ENCODE measurements at places on chromosomes 3 and 15.

DNA sequence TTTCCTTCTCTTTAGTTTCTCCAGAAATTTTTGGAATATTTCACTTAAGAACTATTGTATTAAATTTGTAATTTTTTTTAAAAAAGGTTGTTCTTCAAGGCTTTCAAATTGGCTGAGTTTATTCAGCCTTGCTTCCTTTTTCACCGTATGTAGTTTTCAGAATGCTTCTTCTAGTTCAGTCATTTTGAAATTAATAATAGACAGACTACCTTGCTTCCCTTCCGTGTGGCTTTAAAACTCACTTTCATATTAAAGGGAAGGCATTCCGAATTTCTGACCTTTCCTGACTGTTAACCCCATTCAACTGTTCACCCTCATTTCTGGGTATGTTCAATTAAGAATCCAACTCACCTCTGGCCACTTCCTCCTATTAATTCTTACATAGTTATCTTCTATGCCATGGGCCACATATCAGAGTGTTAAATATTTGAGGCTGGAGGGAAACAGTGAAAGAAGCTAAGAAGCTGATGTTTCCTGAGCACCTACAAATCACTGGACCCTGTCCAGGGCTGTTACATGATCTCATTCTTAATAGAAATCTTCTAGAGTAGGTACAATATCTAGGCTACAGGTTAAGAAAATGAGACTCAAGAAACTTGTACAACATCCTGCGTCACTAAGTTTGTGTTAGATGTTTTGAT is 237.5 kb downstream of the P3H2 start:
- DNase-seq = no peak

DNA sequence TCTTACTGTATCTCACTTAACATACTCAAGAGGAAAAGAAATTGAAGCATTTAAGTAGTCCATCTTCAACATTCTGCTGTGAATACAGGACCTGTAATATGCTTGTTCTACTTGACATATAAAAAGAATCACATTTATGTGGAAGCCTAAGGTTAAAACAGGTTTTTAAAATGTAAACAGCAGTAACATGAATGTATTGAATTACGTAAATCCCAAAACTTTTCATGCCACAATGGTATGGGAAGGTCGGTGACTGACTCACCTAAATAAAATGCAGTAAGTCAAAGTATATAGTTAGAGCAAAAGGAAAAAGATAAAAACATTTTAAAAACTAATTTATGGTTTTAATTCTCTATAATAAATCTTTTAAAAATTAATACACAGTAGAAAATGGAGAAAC is 115.7 kb upstream of the TJP1 start:
- no peak for DNase-seq

GRCh38 chr3:187919048-187919447 is 173.8 kb upstream of the BCL6 start:
- DNase-seq = no peak

- DNase-seq = no peak
Observed at GRCh38 chr3:171058058-171058457, 31.5 kb upstream of the SLC2A2 start.

GRCh38 chr15:39801641-39802309 is 19.1 kb upstream of the FSIP1 start:
- peak; percentile 2 for DNase-seq

GRCh38 chr3:4306860-4307259 is 3.7 kb downstream of the SETMAR start:
- no peak for DNase-seq

DNA sequence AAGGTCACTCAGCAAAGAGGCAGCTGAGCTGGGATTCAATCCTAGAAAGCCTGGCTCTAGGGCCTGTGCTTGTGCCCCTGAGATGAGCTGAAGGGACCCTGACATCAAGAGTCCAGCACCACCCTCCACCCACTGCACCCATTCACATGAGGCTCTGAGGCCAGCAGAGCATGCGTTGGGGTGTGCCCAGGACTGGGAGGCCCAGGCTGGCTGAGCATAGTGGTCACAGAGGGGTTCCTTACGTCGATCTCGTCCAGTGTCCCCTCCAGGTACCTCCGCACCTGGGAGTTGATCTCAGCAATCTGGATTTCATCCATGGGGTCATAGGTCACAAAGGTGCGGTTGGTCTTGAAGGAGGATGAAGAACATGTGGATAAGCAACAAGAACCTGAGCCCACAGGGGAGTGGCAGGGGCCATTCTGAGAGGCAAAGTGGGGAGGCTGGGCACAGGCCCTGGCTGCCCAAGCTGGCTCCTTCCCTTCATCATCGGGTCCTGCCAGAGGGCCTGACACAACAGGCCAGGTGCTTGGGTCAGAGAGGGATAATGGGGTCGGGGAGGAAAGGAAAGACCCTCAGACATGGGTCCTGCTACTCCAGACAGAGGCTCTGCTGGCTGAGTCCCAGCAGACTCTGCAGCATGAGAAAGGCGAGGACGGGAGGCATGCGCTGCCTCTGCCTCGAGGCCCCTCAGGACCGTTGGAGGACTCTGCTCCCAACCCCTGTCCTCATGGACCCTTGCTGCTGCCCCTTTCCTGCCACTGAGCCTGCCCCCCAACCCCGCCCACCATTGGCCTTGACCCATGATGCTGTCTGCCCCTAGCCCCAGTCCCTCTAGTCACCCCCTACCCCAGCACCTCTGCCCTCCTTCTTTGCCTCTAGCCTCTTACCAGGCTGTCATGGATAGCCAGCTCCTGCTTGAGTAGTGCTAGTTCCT is 35.2 kb downstream of the KIF9 start:
- DNase-seq = no peak

DNA sequence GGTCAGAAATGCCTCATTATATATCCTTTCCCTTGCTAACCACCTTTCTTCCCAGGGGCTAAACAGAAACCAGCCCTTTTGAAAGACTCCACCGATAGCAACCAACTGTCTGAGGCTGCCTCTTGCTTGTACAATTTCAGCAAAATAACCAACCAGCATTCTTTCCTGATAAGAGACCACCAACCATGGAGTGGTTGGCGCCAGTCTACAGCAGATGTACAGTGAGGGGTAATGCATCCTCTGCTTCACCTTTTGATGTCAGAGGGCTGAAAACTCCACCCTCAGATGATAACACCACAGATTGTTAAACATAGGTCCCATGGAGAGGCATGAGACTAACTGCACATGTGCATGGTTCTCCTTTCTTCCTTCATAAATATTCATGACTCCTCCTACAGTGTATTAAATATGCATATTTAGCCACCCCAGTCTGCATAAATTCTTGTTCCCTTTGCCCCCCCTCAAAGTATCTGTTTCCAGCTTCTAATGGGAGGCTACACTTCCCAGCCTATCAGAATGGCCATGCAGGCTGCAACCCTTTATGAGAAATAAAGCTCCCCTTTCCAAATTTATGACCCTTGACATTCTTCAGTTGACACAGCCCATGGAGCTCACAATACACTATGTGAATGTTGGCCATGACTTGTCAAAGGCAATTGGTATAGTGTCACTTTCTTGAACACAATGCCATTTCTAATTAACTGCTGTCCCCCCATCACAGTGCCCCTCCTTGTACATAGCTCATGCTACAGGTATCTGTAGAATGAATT is 48.3 kb downstream of the GABRB3 start:
- DNase-seq = no peak

- DNase-seq = no peak
Observed at GRCh38 chr15:41510728-41511127, 2.9 kb downstream of the LTK start.

DNA sequence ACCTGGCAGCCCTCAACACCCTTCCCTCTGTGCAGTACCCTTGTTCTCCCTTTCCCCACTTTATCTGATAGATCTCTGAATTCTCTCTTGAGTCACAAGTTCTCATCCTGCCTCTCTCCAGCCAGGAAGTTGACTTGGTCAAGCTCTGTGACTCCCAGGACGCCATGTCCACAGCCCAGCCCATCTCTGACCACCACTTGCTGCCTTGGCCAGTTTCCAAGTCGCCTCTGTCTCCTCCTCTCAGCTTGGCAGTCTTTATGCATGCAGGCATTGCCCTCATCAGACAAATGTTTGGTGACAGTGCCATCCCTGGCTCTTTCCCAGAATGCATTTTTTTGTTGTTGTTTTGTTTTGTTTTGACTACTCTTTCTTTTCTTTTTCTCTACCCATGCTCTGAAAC is 25.7 kb downstream of the ZNF35 start:
- no peak for DNase-seq

GRCh38 chr3:12558706-12559105 is 1.8 kb downstream of the MKRN2 start:
- no peak for DNase-seq

GRCh38 chr3:64178419-64178818 is 46.8 kb downstream of the PRICKLE2 start:
- DNase-seq = no peak

DNA sequence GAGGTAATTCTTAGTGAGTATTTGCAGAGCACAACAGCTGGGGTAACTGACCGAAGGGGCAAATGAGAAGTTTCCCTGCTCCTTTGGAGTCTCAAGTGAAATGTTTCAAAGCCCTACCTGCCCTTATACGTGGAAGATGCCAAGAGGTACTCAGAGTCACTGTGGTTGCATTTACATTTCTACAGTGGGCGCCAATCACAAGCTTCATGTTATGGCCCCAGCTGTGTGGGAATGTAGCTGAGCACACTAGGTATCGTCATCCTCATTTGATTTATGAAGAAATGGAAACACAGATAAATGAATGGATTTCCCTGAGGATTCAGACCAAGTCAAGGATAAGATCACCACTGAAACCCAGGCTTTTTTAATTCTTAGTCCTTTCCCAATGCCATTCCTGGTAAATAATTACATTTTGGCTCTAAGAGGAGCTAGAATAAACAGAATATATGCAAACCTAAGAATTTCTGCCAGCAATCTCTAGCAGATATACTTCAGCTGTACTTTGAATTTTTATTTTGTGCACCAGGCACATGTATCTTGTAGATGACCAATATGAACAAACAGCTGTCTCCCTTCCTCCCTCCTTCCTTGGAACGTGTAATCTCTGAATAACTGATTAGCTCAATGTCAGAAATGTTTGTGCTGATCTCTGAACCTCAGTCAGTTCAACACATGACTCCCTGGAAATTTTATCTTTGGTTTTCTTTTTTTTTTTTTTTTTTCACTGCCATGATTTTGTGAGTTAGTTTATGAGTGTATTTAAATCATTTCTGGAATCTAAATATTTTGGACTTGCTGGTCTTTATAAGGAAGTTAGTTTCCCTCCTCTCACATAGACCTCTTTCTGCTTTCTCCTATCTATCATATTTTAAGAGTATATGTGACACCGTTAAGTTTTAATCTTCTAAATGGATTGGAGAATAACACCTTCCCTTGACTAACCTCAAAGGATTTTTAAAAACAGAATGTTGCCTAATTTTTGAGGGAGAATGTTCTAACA is 69.2 kb downstream of the MAP2K5 start:
- DNase-seq = no peak

DNA sequence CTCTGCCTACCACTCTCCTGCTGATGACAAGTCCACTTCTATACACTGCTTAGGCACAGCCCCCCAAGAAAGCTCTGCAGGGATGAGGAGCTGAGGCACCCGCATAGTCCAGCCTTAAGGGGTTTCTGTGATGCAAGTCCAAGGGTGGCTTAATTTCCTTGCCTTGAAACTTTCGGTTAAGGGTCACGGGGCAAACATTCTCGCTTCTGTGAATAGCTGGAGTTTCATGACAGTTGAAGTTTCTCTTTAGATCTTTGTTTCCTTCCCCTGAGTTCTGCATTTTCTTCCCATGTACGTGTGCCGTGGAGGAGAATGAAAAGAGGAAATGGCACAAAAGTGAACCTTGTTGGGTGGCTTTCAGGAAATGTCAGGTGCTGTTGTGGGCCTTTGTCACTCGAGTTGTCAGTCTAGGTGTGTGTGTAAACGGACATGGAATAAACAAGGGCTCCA is 7.0 kb downstream of the GPR160 start:
- no peak for DNase-seq

GRCh38 chr15:25849157-25849921 is 13.8 kb downstream of the ATP10A start:
- DNase-seq = no peak

DNA sequence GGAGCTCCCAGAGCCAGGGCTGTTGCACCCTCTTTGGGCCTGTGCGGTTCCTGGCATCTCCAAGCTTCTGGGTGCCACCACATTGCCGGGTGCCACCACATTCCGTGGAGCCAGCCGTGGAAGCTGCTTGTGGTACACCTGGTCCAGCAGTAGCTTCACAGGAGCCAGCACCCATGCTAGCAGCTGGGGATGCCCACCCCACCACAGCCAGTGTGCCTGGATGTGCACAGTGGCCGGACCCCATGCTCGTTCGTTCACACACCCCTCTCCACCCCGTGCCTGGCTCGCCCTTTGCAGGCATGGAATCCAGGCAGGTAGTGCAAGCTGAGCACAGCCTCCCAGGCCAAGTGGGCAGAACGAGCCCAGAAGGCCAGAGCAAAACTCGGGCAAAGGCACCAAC is 1029.8 kb upstream of the GBE1 start:
- DNase-seq = no peak

- no peak for DNase-seq
Observed at GRCh38 chr3:121914081-121914998, 20.1 kb downstream of the SLC15A2 start.

DNA sequence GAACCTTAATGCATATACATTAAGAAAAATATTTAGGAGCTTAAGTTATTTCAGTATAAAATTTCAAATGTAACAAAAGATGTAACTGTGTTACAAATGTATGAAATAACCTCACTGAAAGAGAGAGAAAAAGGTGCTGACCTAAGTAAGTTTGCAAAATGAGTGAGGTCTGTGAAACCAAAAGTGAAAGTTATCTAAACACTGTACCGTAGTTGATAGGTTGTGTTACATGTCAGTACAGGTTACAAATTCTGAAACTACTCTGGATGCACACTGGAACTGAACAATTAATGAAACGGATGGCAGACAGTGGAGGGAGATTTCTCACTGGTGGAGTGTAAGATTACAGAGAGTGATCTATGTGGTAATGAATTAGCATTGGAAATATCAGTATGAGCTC is 420.7 kb downstream of the ZNF385D start:
- no peak for DNase-seq

GRCh38 chr3:89358281-89358680 is 250.9 kb downstream of the EPHA3 start:
- no peak for DNase-seq

DNA sequence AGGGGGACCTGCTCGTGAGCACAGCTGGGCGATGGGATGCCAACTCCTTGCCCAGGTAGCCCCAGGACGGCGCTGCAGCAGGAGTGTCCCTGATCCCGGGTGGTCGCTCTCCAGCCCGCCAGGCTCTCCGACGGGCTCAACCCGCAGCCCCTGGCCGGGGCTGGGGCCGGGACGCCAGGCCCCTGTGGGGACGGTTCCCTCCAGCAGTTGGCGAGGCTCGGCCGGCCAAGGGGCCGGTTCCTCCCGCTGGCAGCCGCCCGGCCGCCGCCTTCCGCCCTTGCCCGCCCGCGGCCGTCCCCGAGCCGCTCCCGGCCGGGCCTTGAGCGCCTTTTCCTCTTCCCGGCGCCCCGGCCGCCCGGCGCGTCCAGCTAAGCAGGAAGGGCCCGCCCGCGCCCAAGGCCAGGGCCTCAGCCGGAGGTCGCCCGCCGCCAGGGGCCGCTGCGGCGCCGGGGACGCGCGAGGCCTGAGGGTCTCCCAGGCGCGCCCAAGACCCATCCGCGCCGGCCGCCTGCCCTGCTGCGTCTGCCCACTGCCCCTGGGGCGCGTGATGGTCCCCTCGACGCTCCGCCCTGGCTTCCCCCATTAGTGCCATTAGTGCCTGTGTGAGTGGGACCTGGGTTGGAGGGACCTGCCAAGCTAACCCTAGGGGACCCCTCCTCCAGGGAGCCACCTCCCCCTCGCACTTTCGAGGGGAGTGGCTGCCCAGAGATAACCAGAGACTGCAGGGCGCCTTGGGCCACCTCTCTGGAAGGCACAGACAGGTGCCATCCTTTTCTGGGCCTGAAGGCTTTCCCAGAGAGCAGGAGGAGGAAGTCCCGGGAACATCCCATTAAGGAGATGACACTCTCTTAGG is 106.4 kb downstream of the FBLN2 start:
- DNase-seq = no peak

GRCh38 chr3:48897460-48898376 is 964 bp downstream of the SLC25A20 start:
- DNase-seq = no peak

Data from NCI-H345 (cell line).